Naive thymus-derived CD4-positive, alpha-beta T cell (primary cell): ENCODE measurements at places on chromosomes 2 and 18.

DNA sequence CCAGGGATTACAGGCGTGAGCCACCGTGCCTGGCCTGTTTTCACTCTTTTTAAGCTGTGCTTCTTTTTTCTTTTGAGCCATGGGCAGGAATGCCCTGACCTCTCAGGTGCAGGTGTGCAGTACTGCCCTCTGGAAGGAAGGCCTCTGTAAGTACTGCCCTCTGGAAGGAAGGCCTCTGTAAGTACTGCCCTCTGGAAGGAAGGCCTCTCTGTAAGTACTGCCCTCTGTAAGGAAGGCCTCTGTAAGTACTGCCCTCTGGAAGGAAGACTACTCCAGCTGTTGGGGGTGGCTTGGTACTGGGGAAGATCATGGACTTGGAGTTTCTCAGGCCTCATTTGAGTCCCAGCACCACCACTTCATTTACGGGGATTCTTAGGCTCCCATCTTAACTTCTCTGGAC, 248.5 kb upstream of the ID2 start:
- DNase-seq, result no peak

GRCh38 chr18:32550963-32551362, 80.3 kb upstream of the GAREM1 start:
- no peak for DNase-seq

DNA sequence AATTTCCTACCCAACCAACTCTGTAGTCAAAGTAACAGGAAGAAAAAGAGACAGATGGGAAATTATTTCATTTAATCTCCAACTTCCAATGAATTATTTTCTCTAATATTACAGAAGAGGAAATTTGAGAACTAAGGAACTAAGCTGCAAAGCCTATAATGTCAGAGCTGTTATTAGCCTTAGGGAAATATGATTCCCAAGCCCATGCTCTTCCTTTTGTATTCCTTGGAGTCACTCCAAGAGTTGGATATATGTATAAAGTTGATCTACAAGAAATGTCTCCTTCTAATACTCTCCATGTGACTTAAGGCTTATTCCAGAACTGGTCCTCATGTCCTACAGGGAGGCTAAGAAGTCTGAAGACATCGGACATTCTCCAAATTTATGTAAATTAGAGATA, 31.6 kb upstream of the VWC2L start:
- DNase-seq, result no peak

DNA sequence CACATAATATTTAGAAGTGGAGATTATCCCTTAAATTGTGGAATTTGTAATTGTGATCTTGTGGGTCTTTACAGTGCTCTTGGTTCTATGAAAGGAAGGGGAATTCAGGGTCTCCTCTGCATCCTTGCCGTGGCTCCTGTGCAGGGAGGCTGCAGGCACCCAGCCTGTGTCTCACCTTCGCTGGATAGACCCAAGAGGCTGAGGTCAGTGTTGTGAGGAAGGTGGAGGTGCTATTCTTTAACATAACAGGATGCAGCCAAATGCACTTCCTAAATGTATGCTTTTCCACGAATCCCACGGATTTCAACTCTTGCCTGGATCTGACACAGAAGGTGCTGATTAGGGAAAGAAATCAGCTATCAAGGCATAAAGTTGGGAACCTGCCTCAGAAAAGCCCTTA, 69.5 kb downstream of the TMEM18 start:
- no peak for DNase-seq

GRCh38 chr2:1162768-1163584, 212.3 kb downstream of the SNTG2 start:
- peak; percentile 58 for DNase-seq

DNA sequence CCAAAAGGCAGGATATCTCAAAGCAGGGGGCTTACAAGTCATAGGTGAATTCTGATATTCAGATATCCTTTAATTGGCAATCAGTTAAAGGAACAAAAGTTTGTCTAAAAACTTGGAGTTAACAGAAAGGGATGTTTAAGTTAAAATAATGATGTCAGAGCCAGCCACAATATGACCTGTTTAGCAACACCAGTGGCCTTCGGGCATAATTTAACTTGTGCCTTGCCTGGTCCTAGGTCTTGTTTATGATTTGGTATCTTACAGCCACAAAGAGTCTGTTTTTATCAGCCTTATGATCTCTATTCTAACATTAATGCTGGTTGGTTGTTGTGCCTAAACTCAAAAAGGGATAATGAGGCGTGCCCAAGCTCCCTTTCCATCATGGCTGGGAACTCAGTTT, 252.9 kb downstream of the RNF152 start:
- DNase-seq, result no peak

- no peak for DNase-seq
These were observed 427.1 kb downstream of the EIPR1 start for GRCh38 chr2:2950403-2950952.

DNA sequence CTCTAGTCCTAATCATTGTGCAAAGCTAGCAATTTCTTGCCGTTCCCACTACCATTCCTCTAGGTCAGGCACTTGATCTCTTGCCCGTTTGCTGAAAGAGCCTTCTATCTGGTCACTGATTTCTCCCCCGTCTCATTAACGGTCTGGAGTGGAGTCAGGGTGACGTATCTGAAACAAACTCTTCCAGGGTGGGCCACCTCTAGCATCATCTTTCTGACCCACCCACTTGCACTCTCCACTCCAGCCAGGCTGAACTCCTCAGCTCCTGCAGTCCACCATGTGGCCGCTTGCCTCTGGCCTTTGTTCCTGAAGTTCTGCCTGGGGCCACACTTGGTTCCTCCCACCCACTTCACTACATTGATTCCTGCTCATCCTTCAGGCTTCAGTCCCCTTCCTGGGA, 13.3 kb downstream of the BCL2 start:
- no peak for DNase-seq

DNA sequence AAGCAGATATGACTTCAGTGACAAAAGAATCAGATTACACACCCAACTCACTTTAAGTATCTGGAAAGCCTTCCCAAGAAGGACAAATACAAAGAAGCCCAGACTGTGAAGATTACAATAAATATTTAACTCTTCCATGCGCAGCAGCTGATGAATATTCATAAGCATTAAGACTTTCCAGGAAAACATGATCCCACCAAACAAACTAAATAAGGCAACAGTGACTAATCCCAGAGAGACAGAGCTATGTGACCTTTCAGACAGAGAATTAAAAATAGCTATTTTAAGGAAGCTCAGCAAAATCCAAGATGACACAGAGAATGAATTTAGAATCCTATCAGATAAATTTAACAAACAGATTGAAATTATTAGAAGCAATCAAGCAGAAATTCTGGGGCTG, 108.2 kb upstream of the UBE2E3 start:
- no peak for DNase-seq

DNA sequence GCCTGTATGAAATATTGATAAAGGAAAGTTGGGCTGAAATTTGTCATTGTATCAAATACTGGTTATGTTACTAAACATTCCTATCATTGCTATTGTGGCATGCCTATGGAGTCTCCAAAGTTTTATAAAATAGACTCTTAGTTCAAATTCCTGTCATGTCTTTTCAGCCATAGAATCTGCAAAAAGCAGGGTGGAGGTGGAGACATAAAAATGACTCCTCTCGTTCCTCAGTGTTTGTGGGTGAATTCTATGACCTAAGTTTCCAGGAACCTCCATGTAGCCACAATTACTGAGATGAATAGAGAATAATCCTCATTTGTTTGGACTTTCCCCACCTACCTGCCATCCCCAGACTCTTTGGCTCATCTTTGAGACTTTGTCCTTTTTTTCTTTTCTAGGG, 326.3 kb upstream of the ETAA1 start:
- DNase-seq, result no peak

DNA sequence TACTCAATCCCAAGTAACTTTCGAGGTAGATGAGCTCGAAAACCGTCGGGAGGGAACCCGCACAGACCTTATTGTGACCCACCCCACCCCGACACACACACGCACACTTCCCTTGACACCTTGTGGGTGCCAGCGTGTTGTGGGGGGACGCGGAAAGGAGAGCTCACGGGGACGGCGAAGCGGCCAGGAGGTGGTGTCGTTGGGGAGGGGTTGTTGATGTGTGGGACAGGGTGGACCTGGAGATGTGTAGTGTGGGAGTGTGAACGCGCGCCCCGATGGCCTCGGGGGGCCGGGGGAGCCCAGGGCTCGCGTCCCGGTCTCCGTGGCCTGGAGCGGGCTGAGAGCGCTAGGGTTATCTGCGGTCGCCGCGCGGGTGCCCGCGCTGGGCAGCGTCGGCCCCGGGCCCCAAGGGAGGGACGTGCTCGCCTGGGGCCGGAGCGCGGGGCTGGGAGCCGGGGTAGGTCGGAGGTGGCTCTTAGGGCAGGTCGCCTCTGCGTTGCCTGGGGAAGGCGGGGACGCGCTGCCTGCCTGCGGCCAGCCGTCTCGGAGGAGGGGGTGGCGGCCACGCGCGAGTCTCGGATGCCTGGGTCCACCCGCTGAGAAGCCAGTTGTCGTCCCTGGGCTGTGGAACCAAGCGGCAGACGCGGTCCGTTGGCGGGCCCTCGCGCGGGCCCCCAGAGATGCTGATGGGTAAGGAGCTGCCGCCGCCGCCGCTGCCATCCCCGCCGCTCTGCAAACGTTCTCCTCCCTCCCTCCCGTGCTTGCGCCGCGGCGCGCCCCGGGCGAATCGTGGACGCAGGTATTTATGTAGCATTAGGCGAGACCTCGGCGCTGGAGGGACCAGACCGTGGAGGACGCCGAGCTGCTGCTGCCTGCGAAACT, 1.6 kb downstream of the KLHL29 start:
- no peak for DNase-seq

GRCh38 chr2:143083636-143084035, 45.6 kb upstream of the ARHGAP15 start:
- DNase-seq, result no peak

DNA sequence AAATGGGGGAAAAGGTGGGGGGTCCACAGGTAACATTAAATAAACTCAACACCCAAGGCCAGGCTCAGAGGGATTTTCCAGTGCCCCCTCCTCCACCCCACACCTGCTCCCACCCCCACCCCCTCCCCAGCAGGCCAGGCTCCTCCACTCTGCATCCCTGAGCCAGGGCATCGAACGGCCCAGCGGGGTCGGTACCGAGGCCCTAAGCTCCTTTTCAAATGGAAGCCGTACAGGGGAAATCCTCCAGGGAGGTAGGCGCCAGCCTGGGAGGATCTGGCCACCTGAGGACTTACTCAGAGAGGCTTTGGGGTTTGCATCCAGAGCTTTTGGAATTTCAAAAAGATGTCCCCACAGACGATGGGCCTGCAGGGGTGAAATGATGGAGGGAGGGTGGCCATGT, 46.5 kb downstream of the ZFP36L2 start:
- no peak for DNase-seq

- no peak for DNase-seq
These were observed 1.1 kb downstream of the DOK1 start for GRCh38 chr2:74555610-74556103.

DNA sequence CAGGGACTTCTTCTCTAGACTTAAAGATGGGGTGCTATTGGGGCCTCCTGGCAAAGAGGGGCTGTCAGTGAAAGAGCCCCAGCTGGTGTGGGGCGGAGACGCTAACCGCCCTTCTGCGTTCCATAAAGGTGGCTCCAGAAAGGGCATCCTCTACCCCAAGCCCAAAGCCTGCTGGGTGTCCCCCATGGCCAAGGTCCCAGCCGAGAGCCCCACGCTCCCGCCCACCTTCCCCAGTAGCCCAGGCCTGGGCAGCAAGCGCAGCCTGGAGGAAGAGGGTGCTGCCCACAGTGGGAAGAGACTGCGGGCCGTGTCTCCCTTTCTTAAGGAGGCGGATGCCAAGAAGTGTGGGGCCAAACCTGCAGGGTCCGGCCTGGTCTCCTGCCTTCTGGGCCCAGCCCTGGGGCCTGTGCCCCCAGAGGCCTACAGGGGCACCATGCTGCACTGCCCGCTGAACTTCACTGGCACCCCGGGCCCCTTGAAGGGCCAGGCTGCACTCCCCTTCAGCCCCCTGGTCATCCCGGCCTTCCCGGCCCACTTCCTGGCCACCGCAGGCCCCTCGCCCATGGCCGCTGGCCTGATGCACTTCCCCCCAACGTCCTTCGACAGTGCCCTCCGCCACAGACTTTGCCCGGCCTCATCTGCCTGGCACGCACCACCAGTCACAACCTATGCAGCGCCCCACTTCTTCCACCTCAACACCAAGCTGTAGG, 15.2 kb downstream of the ARID5A start:
- DNase-seq, result no peak
